Activated CD4-positive, alpha-beta T cell treated with anti-CD3 and anti-CD28 coated beads for 24 hours (primary cell): ENCODE measurements at places on chromosomes 12 and 14.
A peak's percentile ranks its signal among the peaks of the same experiment; 100 is the strongest.

DNA sequence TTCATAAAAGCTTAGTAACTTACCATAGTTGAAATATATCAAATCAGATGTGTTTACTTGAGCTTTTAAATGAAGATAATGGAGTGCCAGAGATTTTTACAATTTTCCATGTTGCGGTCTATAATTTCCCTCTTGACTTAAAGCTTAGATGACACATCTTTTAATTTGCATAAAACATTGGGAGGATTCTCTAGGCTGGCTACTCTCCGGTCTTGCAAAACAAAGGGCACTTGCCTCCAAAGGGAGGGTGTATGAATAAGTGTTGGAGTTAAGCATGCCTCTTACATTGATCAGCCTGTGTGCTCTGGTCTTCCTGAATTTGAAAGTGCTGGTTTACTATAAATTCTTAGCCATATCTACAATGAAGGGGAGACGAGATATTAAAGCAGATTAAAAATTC, 336.4 kb upstream of the NAV3 start:
- DNase-seq: no peak

- no peak for DNase-seq
Measured at GRCh38 chr14:54374117-54374884, 22.5 kb upstream of the CDKN3 start.

- DNase-seq: no peak
Measured at GRCh38 chr14:93035917-93036651, 79.6 kb downstream of the ITPK1 start.

DNA sequence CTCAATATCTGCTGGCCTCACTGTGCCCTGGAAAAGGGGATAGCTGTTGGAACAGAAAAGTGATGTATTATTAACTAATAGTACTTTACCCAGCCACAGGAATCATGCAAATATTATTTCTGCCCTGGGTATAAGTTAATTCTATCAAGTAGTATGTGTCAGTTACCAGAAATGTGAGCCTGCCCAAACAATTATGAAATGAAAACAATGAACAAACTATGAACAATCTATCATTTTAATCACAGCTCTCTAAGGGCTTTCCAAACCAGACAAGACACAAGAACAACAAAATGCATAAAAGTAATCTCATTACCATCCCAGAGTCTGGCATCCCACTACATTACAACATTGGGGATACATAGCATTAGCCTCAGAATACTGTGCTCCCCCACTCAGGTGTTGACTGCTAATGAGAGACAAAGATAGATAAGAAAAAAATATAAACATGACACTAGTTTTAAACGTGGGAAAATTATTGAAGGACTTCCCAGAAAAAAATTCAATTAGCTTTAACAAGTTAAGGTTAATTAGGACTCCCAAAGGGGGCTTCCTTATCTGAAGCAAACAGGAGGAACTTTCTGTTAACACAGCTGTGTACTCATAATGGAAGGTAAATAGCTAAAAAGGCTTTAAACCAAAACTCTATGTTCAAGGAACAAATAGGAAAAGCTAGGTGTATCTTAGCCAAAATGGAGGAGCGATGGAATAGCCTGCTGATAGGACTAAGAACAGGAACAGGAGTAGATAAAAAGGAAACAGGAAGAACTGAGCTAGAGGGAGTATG, 3.3 kb downstream of the DCAF5 start:
- no peak for DNase-seq

DNA sequence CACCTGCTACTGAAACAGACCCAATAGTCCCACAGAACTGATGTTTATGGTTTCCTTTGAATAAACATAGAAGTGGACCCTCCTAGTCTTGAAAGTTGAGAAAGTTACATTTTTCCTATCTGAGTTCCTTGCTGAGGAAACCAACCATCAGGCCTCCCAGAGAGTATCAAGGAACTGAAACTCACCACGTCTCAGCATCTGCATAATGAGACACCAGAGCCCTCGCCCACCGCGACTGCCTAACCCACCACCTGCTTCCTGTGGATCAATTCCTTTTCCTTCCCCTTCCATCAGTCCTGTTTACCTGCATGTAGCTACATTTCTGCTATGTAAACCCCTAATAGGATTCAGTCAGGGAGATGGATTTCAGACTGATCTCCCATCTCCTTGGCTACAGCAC, 443.2 kb upstream of the TMEM132C start:
- DNase-seq: no peak

- no peak for DNase-seq
Measured at GRCh38 chr12:21248679-21249078, 86.0 kb downstream of the SLCO1A2 start.

GRCh38 chr12:106249411-106250135, 1.8 kb upstream of the CKAP4 start:
- no peak for DNase-seq

DNA sequence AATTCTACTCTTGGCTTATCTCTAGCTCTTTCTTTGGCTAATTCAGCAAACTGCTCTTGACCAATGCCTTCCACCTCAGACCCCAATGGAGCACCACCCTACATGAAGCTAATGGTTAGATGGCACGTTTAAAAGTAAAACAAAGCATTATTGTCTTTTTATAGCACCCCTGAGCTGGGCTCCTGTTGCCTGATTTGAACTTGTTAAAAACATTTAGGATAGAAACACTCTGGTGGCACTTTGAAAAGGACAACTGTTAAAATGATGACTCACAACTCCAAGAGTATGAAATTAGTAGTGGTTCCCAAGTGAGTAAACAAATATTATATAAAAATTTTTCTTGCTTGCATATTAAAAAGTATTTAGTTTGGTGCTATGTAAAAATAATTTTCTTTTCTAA, 299.6 kb upstream of the DCN start:
- DNase-seq: no peak

GRCh38 chr12:93502802-93503623, 35.7 kb downstream of the MRPL42 start:
- DNase-seq: peak; percentile 54

DNA sequence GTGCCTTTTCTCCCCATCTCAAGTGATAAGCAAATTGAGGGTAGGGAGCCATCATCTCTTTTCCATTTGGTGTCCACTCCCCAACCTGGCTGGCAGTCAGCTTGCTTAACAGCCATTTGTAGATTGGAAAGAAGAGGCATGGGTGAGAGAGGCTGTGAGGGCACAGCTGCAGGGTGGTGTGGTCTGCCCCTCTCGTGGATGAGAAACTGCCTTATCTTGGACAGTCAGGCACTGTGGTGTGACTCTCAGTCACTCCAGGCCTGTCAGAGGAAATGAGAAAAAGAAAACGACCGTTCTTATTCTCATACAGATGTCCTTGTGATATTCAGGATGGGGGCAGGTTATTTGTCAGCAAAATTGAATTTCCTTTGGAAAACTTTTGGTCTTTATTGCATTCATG, 65.1 kb upstream of the SRSF5 start:
- DNase-seq: no peak

GRCh38 chr12:128982933-128983332, 129.7 kb downstream of the GLT1D1 start:
- DNase-seq: no peak

DNA sequence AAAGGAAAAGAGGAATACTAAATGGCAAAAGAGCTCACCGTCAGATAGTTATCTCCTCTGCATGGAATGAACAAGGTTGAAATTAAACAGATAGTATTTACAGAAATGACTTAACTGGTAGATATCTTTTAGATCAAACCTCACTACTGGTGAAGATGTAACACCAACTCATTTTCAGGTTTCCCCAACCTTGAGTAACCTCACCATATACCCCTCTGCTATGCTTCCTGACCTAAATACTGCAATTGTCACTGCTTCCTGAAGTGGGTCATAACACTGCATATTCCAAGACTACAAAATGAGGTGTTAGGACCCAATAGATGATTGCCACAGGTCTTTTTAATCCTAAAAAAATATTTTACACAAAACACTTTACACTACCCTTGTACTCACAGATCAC, 76.3 kb upstream of the PLEKHA5 start:
- no peak for DNase-seq

GRCh38 chr12:57772429-57773322, at the start of gene EEF1AKMT3:
TSS of gene EEF1AKMT3 (plus strand) at chr12:57772614. CDS start at chr12:57772725, 111 bp downstream.
- peak; percentile 22 for DNase-seq

DNA sequence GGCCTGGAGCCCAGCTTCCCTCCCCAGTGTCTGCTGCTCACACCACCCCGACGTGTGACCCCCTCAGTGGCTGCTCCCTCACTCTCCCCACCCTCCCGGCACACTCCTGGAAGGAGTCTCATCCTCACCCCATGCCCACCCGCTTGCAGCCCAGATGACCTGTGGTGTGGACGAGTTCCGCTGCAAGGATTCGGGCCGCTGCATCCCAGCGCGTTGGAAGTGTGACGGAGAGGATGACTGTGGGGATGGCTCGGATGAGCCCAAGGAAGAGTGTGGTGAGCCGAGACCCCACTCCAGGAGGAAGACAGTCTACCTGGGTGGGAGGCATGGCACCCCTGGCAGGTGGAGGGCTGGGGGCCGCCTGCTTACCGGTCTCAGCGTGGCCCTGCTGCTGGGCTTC, 15.0 kb upstream of the NXPH4 start:
- DNase-seq: no peak

- DNase-seq: no peak
Measured at GRCh38 chr14:95679998-95680735, 6.1 kb upstream of the TCL1B start.

GRCh38 chr12:57909611-57910010, 31.8 kb upstream of the ATP23 start:
- DNase-seq: no peak
